Naive thymus-derived CD8-positive, alpha-beta T cell (primary cell): ENCODE measurements at places on chromosomes 4 and X.
A peak's percentile ranks its signal among the peaks of the same experiment; 100 is the strongest.

GRCh38 chr4:4361883-4362282 is 25.0 kb upstream of the NSG1 start:
- DNase-seq, result no peak

DNA sequence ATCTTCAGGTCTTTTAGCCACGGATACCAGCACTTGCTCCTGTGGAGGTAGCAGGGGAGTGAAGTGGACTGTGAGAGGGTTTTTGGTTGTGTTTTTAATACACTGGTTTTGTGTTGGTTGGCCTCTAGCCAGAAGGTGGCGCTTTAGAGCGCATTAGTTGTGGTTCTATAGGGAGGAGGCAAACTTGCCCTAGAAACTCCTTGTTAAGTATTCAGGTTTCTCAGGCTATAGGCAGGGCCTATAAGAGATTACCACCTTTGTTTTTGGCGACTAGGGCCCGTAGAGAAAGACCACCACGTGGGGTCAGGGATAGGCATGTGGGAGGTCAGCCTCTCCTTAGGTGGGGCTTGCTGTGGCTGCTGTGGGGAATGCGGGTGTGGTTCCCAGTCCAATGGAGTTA is 221.6 kb upstream of the SPANXN4 start:
- no peak for DNase-seq

DNA sequence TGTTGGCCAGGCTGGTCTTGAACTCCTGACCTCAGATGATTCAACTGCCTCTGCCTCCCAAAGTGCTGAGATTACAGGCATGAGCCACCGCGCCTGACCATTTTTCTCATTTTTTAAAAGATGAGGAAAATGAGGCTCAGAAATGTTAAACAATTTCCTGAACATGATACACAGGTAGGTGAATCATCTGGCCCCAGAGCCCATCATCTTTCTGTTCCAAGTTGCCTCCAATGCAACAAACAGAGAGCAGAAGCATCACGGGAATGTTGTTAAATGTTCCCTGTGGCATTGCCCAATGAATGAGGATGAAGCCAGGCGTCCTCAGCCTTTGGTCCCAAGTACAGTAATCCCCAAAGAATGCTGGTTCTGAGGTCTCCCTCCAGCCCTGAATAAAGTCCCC is 31.3 kb upstream of the ANXA5 start:
- DNase-seq, result no peak

DNA sequence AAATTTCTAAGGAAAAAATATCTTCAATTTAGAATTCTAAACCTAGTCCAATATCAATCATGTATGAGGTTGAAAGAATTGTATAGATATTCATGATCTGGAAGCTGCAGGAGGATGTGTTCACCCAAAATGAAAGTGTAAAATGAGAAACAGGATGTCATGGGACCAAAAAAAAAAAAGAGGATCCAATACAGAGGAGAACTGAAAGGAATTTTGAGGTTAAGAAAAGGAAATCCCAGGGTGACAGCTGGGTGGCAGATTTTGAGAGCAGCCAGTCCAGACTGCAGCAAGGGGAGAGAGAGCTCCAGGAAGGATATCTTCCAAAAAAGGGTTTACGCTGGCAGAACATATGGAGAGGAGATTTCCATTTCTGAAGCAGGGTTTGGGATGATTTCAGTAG is 38.9 kb downstream of the TLR10 start:
- DNase-seq, result no peak

GRCh38 chr4:145694929-145695328 is 15.0 kb downstream of the C4orf51 start:
- DNase-seq, result no peak

GRCh38 chr4:992297-993110 is 700 bp downstream of the SLC26A1 start:
- no peak for DNase-seq

DNA sequence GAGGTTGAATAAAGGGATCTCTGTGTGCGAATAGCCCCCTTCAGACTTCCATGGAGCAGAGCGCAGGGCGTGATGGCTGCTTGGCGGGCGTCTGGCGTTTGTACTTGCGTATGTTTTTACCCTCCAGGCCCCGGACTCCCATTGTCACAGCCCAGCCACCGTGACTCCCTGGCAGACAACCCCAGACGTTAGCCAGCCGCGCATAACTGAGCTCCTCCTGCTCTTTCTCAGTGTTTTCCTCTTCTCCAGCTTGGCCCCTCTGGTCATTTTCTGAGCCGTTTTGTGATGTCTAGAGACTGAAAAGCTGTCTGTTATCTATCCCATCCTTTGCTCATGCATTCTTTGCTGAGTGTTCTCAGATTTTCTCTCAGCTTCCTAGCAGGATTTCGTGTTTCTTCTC is 54.3 kb downstream of the IGFBP7 start:
- DNase-seq, result no peak

GRCh38 chr4:17166954-17167353 is 268.5 kb upstream of the LDB2 start:
- no peak for DNase-seq

DNA sequence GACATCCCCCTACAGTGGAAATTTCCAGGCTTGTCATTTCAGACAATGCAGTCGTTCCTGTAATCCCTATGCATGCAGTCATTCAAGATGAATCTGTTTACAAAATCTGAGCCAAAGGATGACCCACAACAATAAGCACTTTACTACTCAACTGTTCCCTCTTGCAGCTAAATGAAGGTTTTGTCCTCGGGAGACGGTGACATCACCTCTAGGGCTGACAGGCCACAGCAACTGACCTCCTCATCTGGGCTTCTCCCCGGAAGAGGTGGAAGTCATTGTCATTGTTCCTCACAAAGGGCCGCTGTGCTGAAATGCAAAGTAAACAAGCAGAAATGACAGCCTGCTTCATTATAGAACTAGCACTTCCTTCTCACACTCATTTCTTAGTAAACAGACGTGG is 29.2 kb downstream of the CLRN2 start:
- no peak for DNase-seq

- DNase-seq, result peak; percentile 36
These were observed 778 bp downstream of the CASP3 start for GRCh38 chr4:184648313-184649025.

GRCh38 chrX:117458243-117458968 is 658.2 kb downstream of the KLHL13 start:
- DNase-seq, result no peak

DNA sequence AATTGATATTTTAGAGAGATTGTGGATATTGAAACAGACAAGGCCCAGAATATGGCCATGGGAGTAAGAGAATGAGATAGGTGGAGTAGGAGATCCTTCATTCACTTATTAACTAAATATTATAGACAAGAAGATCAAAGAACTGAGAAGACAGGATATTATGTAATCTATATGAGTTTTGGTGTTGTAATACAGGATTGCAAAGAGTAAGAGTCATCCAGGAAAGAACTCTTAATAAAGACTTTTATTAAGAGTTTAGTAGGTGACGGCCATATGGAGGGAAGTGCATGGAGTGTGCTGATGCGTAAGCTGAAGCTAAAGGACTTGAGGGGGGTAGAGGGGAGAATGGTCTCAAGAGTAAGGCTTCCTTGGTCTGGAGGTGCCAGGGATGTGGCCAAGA is 153.7 kb downstream of the VEGFC start:
- DNase-seq, result no peak

GRCh38 chr4:39961311-39961877 is 16.3 kb downstream of the PDS5A start:
- no peak for DNase-seq

- no peak for DNase-seq
These were observed 21.8 kb upstream of the FTHL17 start for GRCh38 chrX:31093639-31093975.
